Stomach (tissue), 19 donors: ENCODE measurements at places on chromosomes 7 and 10. TPM values are rescaled to one million over a fixed set of nuclear protein-coding genes. Genes with fewer than 3 reads are reported as not detected.

- no peak overlapping the region for H3K27ac ChIP-seq
- H3K4me3 ChIP-seq, result no peak overlapping the region
- peaks cover 28% of the 10 kb centered on the region for H3K4me1 ChIP-seq
Measured at GRCh38 chr7:55962014-55962413, 2.4 kb upstream of the NIPSNAP2 start.

DNA sequence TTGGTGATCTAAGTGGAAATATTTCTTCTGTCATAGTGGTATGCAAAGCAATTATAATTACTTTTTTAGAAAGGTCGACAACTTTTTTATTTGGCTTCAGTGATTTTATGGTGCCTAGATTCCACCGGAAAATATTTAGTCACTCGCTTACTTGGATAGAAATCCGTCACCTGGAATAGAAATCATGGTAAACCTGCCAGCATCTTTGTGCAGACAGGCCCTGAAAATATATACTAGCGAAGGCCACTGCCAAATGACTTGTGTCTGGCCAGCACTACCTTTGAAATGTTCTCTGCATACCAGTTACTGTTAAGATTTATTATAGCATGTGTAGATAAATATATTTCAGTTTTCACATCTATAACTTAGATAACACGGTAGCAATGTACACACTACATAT is 226.4 kb downstream of the AGMO start:
- H3K36me3 ChIP-seq, result no peaks in the 10 kb centered on the region
- DNase-seq, result no peak
- H3K4me3 ChIP-seq, result no peak overlapping the region
- H3K27ac ChIP-seq, result no peak overlapping the region
- H3K4me1 ChIP-seq, result no peaks in the 10 kb centered on the region
- no peaks in the 10 kb centered on the region for H3K27me3 ChIP-seq

GRCh38 chr10:75208181-75208580 is 2.4 kb upstream of the VDAC2 start:
- H3K36me3 ChIP-seq, result peaks cover 7% of the 10 kb centered on the region
- no peak for DNase-seq
- H3K4me1 ChIP-seq, result peaks cover 28% of the 10 kb centered on the region
- H3K27me3 ChIP-seq, result no peaks in the 10 kb centered on the region
- peak overlapping the region; percentile 99 for H3K27ac ChIP-seq

GRCh38 chr7:117085769-117086463 is 132.6 kb downstream of the ST7 start:
- H3K4me3 ChIP-seq, result no peak overlapping the region
- H3K36me3 ChIP-seq, result no peaks in the 10 kb centered on the region
- no peaks in the 10 kb centered on the region for H3K27me3 ChIP-seq
- no peak overlapping the region for H3K27ac ChIP-seq
- peaks cover 34% of the 10 kb centered on the region for H3K4me1 ChIP-seq

DNA sequence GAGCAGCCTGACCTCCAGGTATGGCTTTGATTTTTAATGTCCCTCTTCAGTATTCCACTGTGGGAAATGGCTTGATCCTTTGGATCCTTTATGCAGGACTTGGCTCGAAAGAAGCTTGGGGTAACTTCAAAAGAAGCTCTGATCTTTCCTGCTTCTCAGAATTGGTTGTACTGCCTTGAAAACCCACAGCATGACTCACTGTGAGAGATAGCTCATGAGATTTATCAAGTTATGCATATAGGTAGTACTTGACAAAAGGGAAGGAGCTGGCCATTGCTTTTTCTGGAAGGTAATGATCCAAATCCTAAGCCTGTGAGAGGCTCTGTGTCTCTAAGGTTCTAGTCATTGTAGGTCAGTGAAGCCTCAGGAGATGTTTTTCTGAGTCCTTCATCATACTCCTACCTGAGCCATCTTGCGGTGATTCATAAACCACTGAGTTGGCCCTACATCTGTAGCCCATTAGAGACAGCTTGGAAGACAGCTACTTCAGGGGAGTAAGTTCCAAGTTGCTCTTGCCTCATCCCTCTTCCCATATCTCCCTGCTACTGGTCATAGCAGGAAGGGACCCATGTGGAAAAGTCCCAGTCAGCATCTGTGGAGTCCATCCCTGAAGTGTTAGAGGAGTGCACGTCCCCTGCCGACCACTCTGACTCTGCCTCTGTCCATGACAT is 36.7 kb upstream of the NFKB2 start:
- no peak overlapping the region for H3K27ac ChIP-seq
- peaks cover 69% of the 10 kb centered on the region for H3K36me3 ChIP-seq
- no peak overlapping the region for H3K4me3 ChIP-seq
- DNase-seq, result no peak
- H3K4me1 ChIP-seq, result no peaks in the 10 kb centered on the region

- no peaks in the 10 kb centered on the region for H3K4me1 ChIP-seq
- peak; percentile 46 for DNase-seq
- H3K36me3 ChIP-seq, result no peaks in the 10 kb centered on the region
- no peak overlapping the region for H3K27ac ChIP-seq
Measured at GRCh38 chr7:157890921-157891401, 554.2 kb downstream of the DNAJB6 start.

GRCh38 chr7:129780974-129781927 is 169.7 kb downstream of the NRF1 start:
- H3K4me1 ChIP-seq, result peaks cover 69% of the 10 kb centered on the region
- H3K27ac ChIP-seq, result no peak overlapping the region
- H3K36me3 ChIP-seq, result no peaks in the 10 kb centered on the region
- peak overlapping the region; percentile 83 for H3K4me3 ChIP-seq
- H3K27me3 ChIP-seq, result peaks cover 51% of the 10 kb centered on the region

GRCh38 chr7:87310790-87311419 is 34.6 kb upstream of the CROT start:
- no peaks in the 10 kb centered on the region for H3K36me3 ChIP-seq
- DNase-seq, result no peak
- H3K4me3 ChIP-seq, result no peak overlapping the region
- H3K27ac ChIP-seq, result no peak overlapping the region

DNA sequence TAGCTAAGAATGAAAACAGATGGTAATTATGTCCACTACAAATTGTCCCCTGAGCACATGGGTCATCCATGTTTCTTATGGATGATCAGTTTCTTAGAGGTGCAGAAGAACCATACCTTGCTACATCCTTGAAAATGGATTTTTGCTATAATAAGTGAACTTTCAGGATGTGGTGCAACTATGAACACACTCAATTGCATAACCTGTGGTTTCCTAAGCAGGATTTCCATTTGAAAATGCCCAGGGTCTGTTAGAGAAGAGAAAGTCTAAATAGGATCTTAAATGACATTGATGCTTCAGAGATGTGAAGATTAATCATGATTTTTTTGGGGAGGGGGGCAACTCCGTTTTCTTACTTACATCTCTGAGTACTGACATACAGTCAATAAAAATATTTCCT is 39.6 kb upstream of the CACNB2 start:
- H3K36me3 ChIP-seq, result no peaks in the 10 kb centered on the region
- DNase-seq, result no peak
- no peak overlapping the region for H3K4me3 ChIP-seq
- no peaks in the 10 kb centered on the region for H3K27me3 ChIP-seq

Gene ZPBP
- not detected for total RNA-seq

Gene C10orf62
- not detected for total RNA-seq

Gene KCP
- not detected for total RNA-seq

Gene MRPL43
- 243 TPM for total RNA-seq
